ENCODE measurements at places on chromosomes 12 and 14.

DNA sequence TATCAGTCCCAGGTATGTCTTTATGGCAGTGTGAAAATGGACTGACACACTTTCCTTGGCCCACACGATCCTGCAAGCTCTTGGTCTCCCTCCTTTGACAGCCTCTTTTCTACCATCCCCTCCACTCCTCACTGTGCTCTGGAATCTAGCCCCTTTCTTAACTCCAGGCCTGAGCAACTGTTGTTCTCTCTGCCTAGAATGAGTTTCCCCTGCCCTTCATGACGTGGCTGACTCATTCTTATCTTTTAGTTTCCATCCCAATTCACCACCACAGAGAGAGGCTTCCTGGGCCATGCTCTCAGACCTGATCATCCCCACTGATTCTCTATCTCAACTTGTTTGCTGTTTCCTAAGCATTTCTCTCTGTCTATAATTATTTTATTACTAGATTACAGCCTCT lies 157.4 kb upstream of the HMGA2 start:
- DNase-seq = no peak

DNA sequence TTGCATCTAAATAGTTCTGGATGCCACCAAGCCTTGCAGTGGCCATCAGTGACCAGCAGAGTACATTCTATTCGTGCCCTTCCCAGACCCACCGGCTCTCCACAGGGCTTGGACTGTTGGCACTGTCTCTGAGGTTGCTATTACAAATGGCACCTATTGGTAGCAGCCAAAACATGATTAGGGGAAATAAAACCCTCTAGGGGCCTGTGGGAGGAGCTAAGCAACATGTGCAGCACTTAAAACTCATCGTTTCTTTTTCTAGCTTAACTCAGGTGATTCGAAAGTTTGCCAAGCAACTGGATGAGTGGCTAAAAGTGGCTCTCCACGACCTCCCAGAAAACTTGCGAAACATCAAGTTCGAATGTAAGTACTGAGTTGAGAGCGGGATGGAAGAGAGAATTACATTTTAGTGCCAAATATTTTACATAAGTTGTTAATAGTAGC lies 65.4 kb upstream of the RIC8B start:
- DNase-seq = no peak

DNA sequence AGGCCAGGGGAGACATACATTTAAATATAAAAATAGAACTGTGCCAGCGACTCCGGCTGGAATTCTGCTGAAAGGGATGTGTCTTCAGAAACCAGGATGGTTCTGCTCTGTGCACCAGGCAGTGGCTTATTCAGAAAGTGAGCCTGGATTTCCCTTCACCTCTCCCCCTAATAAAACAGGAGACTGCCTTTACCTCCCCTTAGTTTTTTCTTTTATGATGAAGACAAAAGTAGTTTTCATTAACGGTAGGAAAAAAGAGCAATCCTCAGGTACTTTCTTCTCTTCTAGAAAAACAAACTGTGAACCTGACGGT lies 346 bp downstream of the SLC7A8 start:
- DNase-seq = no peak

DNA sequence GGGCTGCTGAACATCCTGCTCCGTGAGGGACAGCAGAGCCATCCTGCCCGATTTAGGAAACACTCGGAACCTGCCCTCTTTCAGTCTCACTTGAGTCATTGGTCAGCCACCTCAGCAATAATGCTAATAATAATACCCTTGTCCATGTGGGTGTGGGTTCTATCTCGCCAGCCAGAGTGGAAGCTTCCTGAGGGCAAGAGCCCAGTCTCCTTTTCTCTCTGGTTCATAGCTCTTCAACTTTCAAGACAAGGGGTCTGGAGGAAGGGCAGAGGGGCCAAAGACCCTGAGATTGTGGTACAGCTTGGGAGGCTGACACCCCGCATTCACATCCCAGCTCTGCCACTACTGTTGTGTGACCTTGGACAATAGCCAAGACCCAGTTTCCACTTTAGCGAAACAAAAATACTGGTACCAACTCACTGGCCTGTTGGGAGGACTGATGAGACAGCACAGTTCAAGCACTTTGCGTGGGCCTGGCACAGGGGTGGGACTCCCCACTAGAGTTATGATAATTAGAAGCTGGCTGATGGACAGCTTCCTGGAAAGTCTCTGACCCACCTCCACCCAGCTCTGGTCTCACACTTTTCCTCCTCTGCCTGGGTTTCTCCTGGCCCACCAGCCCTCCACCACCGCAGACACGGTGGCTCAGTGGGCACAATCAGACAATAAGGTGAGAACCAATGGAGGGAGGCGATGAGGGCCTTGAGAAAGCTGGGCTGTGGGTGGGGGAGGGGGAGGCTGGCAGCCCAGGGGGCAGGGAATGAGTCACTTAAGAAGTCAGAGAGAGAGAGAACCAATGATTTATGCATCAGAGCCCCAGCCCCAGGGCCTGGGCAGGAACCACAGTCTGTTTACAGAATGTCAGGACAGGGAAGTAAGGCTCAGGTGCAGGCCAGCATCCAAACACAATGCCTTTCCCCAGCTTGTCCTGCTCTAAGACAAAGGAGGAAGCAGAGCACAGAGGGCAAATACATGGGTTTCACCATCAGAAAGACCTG lies 9.6 kb downstream of the FAIM2 start:
- no peak for DNase-seq

DNA sequence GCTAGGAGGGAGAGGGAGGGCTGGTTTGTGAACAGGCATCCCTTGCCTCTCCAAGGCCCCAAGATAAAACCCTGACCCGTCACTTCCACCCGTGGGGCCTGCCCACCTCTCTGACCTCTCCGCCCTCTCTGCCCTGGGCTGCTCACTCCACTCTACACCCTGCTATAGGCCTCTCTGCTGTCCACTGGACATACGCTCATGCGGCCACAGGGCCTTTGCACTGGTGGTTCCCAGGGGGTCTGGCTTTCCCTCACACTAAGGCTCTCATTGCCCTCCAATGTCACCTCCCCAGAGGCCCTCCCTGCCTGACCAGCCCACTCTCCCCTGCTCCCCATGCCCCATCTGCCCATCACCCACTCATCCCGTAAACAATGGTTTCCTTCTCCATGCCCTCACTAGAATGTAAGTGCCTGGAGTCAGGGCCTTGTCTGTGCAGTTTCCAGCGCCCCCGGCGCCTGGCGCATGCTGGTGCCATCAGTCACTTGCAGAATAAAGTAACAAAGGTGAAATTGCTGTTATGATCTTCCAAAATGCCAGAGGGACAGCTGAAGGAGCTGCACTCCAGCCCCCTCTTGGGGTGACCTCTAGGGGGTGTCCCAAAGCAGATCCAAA lies 73.6 kb downstream of the RFLNA start:
- no peak for DNase-seq

DNA sequence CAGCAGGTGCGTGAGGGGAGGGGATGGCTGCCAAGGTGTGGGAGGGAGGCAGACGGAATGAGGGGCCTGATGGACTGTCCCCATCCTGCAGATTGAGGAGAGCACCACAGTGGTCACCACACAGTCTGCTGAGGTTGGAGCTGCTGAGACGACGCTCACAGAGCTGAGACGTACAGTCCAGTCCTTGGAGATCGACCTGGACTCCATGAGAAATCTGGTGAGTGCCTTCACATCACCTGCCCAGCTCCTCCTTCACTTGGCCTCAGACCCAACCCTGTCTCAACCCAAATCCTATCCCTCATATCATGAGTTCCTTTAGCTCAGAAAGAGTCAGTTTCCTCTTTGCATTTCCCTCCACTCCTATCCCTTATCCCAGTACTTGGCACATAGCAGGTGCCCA lies 2.7 kb downstream of the KRT18 start:
- no peak for DNase-seq

GRCh38 chr12:67426067-67426466 lies 156.9 kb downstream of the CAND1 start:
- DNase-seq = no peak

DNA sequence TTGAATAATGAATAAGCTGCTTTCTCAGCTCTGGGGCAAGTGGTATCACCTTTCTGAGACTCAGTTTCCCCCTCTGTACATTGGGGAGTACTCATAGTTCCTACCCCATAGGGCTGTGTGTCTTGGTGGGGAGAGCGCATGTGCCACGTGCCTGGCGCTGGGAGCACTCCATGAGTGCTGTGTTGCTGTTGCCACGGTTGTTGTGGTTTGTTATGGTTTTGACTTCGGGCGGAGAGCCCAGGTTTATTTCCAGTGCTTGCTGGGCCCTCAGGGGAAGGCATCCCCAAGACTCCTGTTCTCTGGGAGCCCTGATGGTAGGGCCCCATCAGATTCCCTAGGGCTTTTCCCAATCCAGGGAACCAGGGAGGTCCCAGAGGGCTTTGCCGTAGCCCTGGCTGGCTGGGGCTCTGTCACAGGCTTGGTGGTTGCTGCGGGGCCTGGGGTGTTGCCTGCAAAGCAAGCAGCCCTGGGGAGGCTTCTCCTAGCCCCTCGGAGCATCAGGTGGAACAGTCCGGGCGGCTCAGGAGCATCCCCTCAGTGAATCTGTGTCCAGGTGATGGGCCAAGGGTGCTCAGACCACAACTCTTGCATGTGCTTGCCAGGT lies 18.6 kb downstream of the SH2B3 start:
- DNase-seq = no peak

GRCh38 chr14:65079201-65079600 lies 23.1 kb downstream of the MAX start:
- DNase-seq = no peak

- no peak for DNase-seq
Measured at GRCh38 chr12:112967306-112967705, 11.0 kb upstream of the OAS2 start.

DNA sequence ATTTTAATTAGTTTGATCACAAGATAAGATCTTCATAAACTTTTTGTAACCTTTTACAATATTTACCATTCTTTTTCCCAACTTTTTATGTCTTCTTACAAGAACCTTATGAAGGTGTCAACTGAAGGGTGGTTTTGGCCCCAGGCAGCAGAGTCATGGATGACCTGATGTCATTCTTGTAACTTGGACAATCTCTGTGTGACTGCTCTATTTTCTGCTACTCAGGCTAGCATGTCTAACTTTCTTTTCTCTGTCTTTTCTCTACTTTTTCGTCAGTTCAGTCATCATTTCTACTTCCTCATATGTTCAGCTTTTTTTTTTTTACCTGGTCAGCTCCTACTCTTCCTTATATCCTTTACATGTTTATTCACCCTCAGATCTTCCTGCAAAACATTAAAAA lies 150.7 kb upstream of the PTPRQ start:
- DNase-seq = no peak

- no peak for DNase-seq
Measured at GRCh38 chr14:105041841-105042765, 21.2 kb upstream of the CDCA4 start.

DNA sequence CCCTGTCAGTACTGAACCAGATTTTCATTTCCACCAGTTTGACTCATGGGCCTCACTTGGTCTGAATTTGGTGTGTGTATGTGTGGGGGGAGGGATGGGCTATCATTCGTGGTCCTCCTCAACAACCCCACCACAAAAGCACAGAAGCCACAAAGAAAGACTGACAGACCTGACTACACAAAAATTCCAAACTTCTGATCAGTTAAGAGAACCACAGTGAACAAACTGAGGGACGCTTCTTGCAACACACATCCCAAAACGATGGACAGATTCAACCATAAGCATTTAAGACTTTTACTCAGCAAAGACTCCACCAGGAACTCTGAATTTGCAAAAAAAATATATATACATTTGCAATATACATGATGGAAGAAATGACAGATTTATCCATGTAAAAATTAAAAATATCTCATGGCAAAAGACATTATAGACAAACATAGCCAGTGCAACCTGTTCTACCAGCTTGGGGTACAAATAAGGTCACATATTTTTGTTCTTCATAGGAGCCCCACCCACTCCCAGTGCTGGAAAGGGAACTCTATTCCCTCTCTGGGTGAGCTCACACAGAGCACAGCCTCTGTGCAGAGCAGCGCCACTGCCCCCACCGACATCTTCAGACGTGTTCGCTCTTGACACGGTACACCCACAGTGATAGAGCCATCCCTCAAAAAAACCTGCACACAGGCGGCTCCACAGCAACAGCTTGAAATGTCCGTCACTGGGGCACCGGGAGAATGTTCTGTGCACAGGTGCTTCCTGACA lies 49.7 kb downstream of the JAG2 start:
- DNase-seq = no peak

DNA sequence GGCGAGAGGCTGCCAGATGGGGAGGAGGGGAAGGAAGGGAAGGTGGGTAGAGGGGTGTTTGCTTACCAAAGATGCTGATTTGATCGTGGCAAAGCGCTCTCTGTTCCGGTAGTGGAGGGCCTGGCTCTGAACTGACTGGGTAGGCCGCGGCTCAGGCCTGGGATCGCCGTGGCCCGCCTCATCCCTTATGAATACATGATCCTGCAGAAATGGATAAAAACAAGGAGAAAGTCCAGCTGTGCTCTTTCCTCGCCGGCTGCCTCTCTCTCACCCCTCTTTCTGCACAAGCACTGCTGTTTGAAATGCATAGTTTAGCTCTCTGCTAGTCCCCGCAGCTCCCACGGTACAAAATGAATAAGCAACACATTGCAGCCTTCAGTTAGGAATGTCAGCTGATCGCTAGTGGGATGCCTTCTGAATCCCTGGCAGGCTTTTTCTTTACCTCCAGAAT lies 53.8 kb downstream of the PEBP1 start:
- DNase-seq = no peak

- DNase-seq = no peak
Measured at GRCh38 chr12:5505116-5505515, 73.2 kb downstream of the NTF3 start.

DNA sequence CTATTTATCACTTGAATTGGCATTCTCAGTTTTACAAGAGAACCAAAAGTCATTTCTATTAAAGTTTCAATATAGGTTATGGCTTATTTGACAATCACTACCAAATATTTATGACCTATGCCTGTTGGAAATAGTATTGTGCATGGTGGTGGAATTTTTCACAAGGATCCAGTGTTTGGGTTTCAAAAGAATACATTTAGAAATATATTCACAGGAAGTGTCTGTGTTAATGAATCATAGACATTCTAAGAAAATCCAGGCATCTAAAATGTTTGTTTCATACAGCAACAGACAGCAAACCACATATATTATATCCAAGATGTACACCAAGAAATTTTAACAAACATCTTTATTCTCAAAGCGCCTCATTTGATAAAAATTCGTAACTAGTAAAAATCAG lies 92.7 kb downstream of the MED13L start:
- DNase-seq = no peak

DNA sequence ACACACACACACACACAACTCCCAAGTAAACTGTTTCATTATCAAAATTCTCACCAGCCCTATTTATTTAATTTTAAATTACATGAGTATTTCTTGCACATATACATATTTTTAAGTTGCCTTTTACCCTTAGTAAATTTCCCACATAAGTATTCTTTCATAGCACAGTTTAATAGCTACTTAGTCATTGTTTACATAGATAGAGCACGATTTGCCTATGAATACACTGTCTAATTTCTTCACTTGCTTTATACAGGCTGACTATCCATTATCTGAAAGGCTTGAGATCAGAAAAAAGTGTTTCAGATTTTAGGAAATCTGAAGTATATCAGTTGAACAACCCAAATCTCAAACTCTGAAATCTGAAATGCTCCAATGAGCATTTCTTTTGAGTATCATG lies 30.9 kb downstream of the NIN start:
- DNase-seq = no peak

DNA sequence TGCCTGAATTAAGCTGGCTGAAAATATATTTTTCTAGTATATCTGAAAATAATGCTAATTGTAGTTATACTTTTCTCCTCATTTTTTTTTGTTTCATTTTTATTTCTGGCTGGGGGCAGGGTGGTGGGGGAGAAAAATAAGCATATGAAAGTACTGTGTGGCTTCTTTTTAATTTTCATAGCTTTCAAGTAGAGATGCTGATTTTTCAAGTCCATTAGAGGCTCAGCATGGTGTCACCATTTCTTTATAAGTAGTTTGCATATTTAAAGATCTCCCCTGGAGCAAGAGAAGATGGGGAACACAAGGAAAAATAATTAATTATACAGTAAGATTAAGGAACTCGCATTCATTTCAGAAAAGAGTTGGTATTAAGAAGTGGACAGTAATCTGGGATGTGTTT lies 27.1 kb downstream of the TTC8 start:
- no peak for DNase-seq
